ENCODE measurements at places on chromosomes 1 and 21. TPM values are rescaled to one million over a fixed set of nuclear protein-coding genes. Genes with fewer than 3 reads are reported as not detected.

GRCh38 chr1:17013491-17014320 lies 2.0 kb upstream of the ATP13A2 start:
- peak overlapping the region; percentile 81 for H3K27ac ChIP-seq
- DNase-seq, result peak; percentile 53
- no peaks in the 10 kb centered on the region for H3K27me3 ChIP-seq
- peaks cover 1% of the 10 kb centered on the region for H3K36me3 ChIP-seq
- peaks cover 62% of the 10 kb centered on the region for H3K4me1 ChIP-seq
- H3K4me3 ChIP-seq, result no peak overlapping the region

DNA sequence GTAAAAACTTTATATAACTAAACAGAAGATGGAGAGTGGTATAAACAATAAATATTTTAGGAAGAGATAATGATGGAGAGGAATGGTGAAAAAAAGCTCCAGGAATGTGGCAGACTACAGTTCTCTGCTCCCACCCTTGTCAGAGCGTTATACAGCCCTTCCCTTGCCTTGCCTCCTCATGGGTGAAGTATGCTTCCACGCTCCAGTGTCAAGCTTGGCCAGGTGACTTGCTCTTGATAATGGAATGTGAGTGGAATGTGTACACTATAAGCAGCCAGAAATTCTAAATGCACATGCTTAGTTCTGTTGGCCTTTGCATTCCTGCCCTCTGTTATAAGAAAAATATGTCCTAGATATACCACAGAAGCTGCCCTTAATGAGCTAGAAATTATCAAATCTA lies 24.7 kb upstream of the POGK start:
- H3K27me3 ChIP-seq, result peaks cover 14% of the 10 kb centered on the region
- DNase-seq, result no peak
- no peak overlapping the region for H3K4me3 ChIP-seq
- H3K36me3 ChIP-seq, result no peaks in the 10 kb centered on the region

URB1 gene
- 13.5 TPM for total RNA-seq

DNA sequence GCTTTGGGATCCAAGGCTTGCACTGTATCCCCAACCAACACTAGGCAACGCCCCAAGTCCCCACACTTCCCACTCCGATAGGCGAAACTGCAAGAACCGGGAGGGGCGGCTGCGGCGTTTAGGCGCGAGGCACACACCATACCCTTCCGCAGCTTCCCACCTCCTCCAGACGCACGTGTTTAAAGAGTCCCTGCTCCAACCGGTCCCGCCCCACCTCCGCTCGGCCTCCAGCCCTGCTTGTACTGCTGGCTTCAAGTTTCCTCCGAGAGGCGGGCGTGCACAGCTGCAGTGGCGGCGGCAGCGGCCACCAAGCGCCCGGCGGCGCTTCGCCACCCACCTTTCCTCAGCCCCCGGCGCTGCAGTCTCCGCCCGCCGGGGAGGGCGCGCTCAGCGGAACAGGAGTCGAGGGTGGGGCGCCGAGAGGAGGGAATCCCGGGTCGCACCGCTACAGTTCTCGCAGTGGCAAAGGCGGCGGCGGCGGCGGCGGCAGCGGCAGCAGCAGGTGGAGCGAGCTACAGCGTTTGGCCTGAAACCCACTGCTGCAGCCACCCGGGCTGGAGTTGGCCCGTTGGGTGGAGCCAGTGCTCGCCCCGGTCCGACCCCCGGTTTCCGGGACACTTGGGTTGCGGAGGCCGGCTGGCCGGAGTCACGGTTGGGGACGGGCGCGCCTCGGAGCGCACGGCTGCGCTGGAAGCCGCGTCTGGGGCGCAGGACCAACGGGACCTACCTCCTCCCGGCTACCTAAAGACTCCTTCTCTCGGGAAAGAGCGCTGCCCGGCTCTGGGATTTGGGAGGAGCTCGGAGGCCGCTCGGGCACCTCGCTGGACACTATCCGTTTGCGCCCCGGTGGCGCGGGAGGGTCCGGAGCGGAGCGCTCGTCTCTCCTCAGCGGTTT lies at the start of gene CNIH3:
Gene CNIH3, plus strand, starts transcription at position 457 of the 895 bp plus-strand sequence. CDS start 858 bp downstream, outside the sequence.
- H3K36me3 ChIP-seq, result no peaks in the 10 kb centered on the region
- H3K4me3 ChIP-seq, result peak within 1 kb of the TSS; percentile 67
- DNase-seq, result no peak
- H3K27me3 ChIP-seq, result peaks cover 44% of the 10 kb centered on the region
- H3K27ac ChIP-seq, result no peak within 1 kb of the TSS

- no peak overlapping the region for H3K4me3 ChIP-seq
- DNase-seq, result no peak
- H3K27me3 ChIP-seq, result peaks cover 2% of the 10 kb centered on the region
- peaks cover 10% of the 10 kb centered on the region for H3K36me3 ChIP-seq
- peaks cover 2% of the 10 kb centered on the region for H3K4me1 ChIP-seq
Observed at GRCh38 chr1:225347123-225347683, 80.6 kb downstream of the LBR start.

Measured in chondrocyte (in vitro differentiated cells).